CD8-positive, alpha-beta memory T cell (primary cell): ENCODE measurements at places on chromosomes 16 and 17. TPM values are rescaled to one million over a fixed set of nuclear protein-coding genes. Genes with fewer than 3 reads are reported as not detected.

DNA sequence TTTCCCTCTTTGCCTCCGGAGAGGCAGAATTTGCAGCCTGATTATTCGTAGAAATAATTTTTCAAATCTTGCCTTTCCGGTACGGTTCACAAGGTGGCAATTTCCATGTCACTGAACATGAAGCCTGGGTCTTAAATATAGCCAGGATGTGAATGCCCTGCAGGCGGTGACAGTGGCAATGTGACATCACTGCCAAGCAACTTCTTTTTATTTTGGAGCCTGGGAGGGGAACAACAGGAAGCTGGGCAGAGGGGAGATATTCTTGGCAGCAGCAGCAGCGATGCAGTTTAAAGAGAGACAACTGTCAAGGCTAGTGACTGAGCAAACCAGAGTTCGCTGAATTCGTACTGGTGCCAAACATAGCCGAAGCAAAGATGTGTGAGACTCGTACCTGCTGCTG lies 171.1 kb downstream of the SNX29 start:
- no peaks in the 10 kb centered on the region for H3K36me3 ChIP-seq
- no peak overlapping the region for H3K27ac ChIP-seq
- no peak overlapping the region for H3K4me3 ChIP-seq
- H3K4me1 ChIP-seq, result peaks cover 7% of the 10 kb centered on the region

GRCh38 chr17:80826955-80827645 lies 164.5 kb upstream of the CHMP6 start:
- no peak for DNase-seq
- no peak overlapping the region for H3K27ac ChIP-seq
- H3K4me3 ChIP-seq, result no peak overlapping the region
- peaks cover 6% of the 10 kb centered on the region for H3K4me1 ChIP-seq

- peak overlapping the region; percentile 38 for H3K27ac ChIP-seq
- H3K4me1 ChIP-seq, result peaks cover 7% of the 10 kb centered on the region
- peak; percentile 73 for DNase-seq
- no peaks in the 10 kb centered on the region for H3K27me3 ChIP-seq
- peak overlapping the region; percentile 43 for H3K4me3 ChIP-seq
- H3K36me3 ChIP-seq, result no peaks in the 10 kb centered on the region
Measured at GRCh38 chr17:82030470-82031302, 792 bp upstream of the RAC3 start.

- H3K36me3 ChIP-seq, result no peaks in the 10 kb centered on the region
- no peaks in the 10 kb centered on the region for H3K27me3 ChIP-seq
- no peak for DNase-seq
- no peaks in the 10 kb centered on the region for H3K4me1 ChIP-seq
- H3K27ac ChIP-seq, result no peak overlapping the region
Measured at GRCh38 chr17:77556383-77557061, 402.0 kb upstream of the TNRC6C start.

DNA sequence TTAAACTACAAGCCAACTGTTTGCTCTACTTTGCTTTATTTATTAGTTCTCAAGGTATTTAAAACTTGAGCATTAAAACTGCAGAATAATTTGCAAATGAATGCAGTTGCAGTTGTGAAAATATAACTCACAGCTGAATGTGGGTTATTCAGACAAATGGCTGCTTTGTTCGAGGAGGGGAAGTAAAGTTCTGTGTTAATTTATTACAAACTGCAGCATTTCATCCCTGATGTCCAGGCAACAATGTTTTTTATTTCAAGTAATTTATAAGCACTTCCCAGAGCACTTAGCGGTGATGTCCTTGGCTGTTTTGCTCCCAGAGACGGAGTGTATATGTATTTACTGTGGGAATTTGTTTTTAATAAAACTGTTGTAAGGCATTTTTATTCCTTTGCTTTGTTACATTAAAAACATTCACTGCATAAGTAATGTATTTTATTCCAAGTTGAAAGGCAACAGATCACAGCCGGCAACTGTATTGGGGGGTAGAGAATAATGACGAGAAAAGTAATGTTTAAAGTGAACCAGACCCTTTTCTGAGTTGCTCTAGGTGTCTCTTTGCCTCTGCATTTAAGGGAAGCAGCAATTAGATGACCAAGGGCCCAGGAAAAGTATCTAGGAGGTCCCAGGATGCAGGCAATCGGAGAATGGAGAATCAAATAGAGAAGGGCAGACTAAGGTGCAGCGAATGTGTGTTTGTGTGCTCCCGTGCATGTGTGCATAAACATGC lies 291.2 kb upstream of the SALL1 start:
- H3K4me1 ChIP-seq, result no peaks in the 10 kb centered on the region
- no peak overlapping the region for H3K4me3 ChIP-seq
- no peak overlapping the region for H3K27ac ChIP-seq
- DNase-seq, result no peak
- H3K36me3 ChIP-seq, result no peaks in the 10 kb centered on the region
- H3K27me3 ChIP-seq, result no peaks in the 10 kb centered on the region

GRCh38 chr17:14581186-14581830 lies 280.4 kb downstream of the HS3ST3B1 start:
- H3K27ac ChIP-seq, result no peak overlapping the region
- H3K4me1 ChIP-seq, result no peaks in the 10 kb centered on the region
- DNase-seq, result no peak
- H3K4me3 ChIP-seq, result no peak overlapping the region
- no peaks in the 10 kb centered on the region for H3K27me3 ChIP-seq

DNA sequence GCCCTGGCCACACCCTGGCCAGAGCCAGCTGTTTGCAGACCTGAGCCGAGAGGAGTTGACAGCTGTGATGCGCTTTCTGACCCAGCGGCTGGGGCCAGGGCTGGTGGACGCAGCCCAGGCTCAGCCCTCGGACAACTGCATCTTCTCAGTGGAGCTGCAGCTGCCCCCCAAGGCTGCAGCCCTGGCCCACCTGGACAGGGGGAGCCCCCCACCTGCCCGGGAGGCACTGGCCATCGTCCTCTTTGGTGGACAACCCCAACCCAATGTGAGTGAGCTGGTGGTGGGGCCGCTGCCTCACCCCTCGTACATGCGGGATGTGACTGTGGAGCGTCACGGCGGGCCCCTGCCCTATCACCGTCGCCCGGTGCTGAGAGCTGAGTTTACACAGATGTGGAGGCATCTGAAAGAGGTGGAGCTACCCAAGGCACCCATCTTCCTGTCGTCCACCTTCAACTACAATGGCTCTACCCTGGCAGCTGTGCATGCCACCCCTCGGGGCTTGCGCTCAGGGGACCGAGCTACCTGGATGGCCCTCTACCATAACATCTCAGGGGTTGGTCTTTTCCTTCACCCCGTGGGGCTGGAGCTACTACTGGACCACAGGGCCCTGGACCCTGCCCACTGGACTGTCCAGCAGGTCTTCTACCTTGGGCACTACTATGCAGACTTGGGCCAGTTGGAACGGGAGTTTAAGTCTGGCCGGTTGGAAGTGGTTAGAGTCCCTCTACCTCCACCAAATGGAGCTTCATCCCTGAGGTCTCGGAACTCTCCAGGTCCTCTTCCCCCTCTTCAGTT lies 578 bp downstream of the AOC2 start:
- no peak overlapping the region for H3K27ac ChIP-seq
- H3K27me3 ChIP-seq, result no peaks in the 10 kb centered on the region
- DNase-seq, result no peak
- H3K4me3 ChIP-seq, result no peak overlapping the region
- no peaks in the 10 kb centered on the region for H3K4me1 ChIP-seq

- H3K4me3 ChIP-seq, result no peak overlapping the region
- H3K36me3 ChIP-seq, result no peaks in the 10 kb centered on the region
- no peak overlapping the region for H3K27ac ChIP-seq
- H3K4me1 ChIP-seq, result no peaks in the 10 kb centered on the region
- no peaks in the 10 kb centered on the region for H3K27me3 ChIP-seq
Measured at GRCh38 chr16:72590151-72590937, 418.4 kb upstream of the PMFBP1 start.

DNA sequence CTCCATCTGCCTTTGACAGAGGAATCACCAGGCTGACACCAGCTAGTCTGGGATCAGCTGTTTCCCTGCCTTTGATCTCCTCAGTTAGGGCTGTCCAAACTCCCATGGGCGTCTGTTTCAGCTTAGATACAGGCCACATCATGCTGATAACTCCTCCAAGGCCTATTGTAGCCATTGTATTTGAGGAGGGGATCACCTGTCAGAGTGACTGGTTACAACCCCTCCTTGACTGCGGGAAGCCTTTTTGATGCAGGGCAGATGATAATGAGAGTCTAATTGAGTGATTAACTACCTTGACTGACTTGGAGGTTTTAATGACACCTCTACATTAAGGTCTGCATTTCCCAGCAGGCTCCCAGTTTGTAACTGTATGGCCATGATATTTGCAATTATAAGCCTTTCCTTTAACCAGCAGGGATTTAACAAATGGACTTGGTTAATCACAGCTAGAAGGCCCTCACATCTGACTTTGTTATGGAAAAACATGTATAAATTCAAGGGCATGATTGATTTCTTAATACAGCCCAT lies 863.5 kb downstream of the KCNJ2 start:
- no peaks in the 10 kb centered on the region for H3K36me3 ChIP-seq
- H3K27me3 ChIP-seq, result no peaks in the 10 kb centered on the region
- no peaks in the 10 kb centered on the region for H3K4me1 ChIP-seq

GRCh38 chr17:81189670-81190530 lies 23.9 kb upstream of the AATK start:
- no peaks in the 10 kb centered on the region for H3K4me1 ChIP-seq
- no peaks in the 10 kb centered on the region for H3K27me3 ChIP-seq
- no peak overlapping the region for H3K4me3 ChIP-seq

GRCh38 chr16:72991211-72991610 lies 56.7 kb downstream of the ZFHX3 start:
- no peaks in the 10 kb centered on the region for H3K36me3 ChIP-seq
- no peak overlapping the region for H3K27ac ChIP-seq
- H3K27me3 ChIP-seq, result no peaks in the 10 kb centered on the region
- DNase-seq, result no peak
- H3K4me1 ChIP-seq, result no peaks in the 10 kb centered on the region

DNA sequence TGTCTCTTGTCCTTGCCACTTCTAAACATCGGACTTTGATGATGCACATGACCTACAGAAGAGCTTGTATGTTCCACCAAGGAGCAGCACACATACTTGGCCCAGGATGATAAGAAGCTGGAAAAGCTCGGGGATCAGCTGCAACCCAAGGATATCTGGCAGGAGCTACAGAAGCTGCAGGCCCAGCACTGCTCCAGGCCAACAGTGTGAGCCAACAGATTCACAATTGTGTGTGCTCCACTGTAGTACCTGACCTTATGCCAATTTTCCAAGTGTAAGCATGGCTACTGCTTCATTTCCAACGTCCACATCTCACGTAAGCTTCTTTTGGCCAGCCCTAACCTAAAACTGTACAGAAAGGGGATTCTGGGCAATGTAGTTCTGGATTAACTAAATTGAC lies 83.4 kb downstream of the COX10 start:
- H3K27me3 ChIP-seq, result no peaks in the 10 kb centered on the region
- no peak for DNase-seq
- no peaks in the 10 kb centered on the region for H3K4me1 ChIP-seq
- no peaks in the 10 kb centered on the region for H3K36me3 ChIP-seq
- no peak overlapping the region for H3K27ac ChIP-seq

DNA sequence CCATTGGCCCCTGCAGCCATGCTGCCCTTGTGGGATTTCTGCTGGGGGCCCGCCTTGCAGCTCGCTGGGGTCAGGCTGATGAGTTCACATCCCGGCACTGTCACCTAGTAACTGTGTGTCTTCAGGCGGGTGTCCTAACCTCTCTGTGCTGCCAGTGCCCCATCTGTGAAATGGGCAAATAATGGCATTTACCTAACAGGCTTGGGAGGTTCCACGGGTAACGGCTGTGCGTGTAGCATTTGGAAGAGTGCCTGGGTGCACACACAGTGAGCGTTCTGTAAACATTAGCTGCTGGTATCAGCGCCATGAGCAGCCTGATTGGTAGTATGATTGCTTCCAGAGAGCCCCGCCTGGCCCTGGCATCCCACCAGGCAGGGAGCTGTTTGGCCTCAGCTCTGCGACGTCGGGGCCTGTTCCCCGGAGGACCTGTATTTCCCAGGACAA lies 167.3 kb upstream of the GSE1 start:
- H3K4me3 ChIP-seq, result no peak overlapping the region
- peaks cover 28% of the 10 kb centered on the region for H3K4me1 ChIP-seq
- H3K27me3 ChIP-seq, result no peaks in the 10 kb centered on the region
- H3K36me3 ChIP-seq, result no peaks in the 10 kb centered on the region

- H3K4me1 ChIP-seq, result peaks cover 81% of the 10 kb centered on the region
- H3K36me3 ChIP-seq, result no peaks in the 10 kb centered on the region
- DNase-seq, result no peak
- H3K27ac ChIP-seq, result no peak overlapping the region
- H3K27me3 ChIP-seq, result no peaks in the 10 kb centered on the region
- no peak overlapping the region for H3K4me3 ChIP-seq
Measured at GRCh38 chr17:80789356-80789902, 202.2 kb upstream of the CHMP6 start.

DNA sequence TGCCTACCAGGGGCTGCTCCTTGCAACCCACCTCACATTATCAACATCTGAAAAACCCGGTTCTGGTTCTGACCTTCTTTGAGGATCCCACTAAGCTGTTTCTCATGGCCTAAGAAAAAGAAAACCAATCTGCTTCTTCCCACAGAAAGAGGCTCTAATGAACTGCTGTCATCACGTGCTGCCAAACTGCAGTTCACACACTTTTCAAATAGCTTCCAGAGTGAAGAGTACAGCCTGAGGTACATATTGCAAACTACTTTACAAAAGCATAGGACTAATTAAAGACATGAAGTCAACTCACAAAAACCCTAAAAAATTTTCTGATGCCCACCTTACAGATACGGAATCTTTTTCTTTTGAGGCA lies 36.7 kb downstream of the SMG6 start:
- no peaks in the 10 kb centered on the region for H3K27me3 ChIP-seq
- peak overlapping the region; percentile 64 for H3K27ac ChIP-seq
- no peaks in the 10 kb centered on the region for H3K36me3 ChIP-seq
- peak overlapping the region; percentile 52 for H3K4me3 ChIP-seq
- DNase-seq, result no peak

GRCh38 chr17:36653856-36654255 lies 52.5 kb downstream of the MRM1 start:
- H3K27me3 ChIP-seq, result peaks cover 12% of the 10 kb centered on the region
- H3K36me3 ChIP-seq, result no peaks in the 10 kb centered on the region
- no peak for DNase-seq
- no peak overlapping the region for H3K27ac ChIP-seq
- no peak overlapping the region for H3K4me3 ChIP-seq
- no peaks in the 10 kb centered on the region for H3K4me1 ChIP-seq

Gene NEUROD2
- total RNA-seq, result not detected

Gene CDH13
- not detected for total RNA-seq

Gene TEX19
- total RNA-seq, result not detected

Gene MGAT5B
- total RNA-seq, result 0.46 TPM

Gene NLGN2
- 6.6 TPM for total RNA-seq

Gene IRX3
- not detected for total RNA-seq

Gene NPB
- total RNA-seq, result 0.62 TPM

Gene SALL1
- not detected for total RNA-seq

Gene PRCD
- 0.38 TPM for total RNA-seq

Gene ZPBP2
- 0.58 TPM for total RNA-seq

Gene TM4SF5
- not detected for total RNA-seq

Gene HBQ1
- total RNA-seq, result not detected

Gene DOC2A
- 0.42 TPM for total RNA-seq
